Stimulated activated CD8-positive, alpha-beta memory T cell treated with anti-CD3 and anti-CD28 coated beads, Interleukin-12 subunit alpha, Interleukin-12 subunit beta, amount 100 ng/mL, for 1 hour (primary cell): ENCODE measurements at places on chromosomes 5 and 9.

DNA sequence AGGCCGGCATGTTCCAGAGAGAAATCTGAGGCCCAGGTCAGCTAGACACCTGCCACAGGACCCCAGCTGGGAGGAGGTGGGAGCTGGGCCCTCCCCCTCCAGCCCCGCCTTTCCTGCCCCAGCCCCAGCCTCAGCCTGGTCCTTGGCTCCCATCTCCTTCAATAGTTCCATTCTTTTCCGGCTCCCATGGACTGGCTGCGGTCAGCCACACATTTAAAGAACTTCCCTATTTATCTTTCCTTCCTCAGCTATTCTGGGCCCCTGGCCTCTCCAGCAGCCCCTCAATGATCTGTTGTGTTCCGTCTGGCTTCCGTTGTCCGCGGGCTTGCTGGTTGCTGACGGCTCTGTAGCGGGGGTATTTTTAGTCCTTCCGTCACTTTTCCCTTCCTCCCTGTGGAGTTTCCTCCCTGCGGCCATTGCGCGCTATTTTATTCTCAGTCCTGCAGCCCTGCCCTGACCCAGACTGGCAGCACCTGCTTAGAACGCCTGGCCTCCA is 73.8 kb downstream of the AMBP start:
- no peak for DNase-seq

DNA sequence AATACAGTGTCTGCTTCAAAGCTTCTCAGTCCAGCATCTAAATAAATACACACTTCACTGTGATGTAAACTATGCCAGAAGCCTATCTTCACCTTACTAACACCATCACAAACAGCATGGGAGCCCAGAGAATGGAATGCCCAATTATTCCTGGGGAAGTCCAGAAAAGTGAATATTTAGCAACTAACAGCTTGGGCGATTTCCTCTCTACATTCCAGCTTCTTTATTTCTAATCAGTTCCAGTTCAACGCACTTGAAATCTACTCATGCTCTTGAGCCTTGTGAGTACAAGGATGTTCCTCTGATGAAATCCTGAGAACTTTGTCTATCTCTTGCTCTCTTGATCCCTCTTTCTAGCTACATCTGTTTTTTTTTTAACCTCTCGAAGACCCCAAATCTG is 100.4 kb upstream of the C9orf72 start:
- DNase-seq, result no peak

GRCh38 chr5:149859746-149860145 is 84.8 kb downstream of the PDE6A start:
- DNase-seq, result no peak

- no peak for DNase-seq
Measured at GRCh38 chr5:28707706-28708105, 1669.3 kb upstream of the CDH9 start.

DNA sequence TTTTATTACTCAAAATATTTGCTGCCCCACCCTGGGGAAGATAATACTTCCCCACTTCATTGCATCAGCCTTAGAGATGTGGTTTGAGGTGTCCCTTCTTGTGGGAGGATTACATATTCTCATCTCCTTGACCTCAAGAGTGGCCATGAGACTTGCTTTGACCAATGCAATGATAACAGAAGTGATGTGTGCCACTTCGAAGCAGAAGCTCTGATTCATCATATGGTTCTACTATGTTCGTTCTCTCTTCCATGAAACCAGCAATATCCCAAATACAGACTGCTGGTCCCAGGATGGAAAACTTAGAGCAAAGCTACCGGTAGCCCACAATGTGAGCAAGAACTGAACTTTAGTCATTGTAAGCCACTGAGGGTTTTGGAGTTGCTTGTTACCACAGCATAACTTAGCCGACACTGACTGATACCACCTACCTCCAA is 92.0 kb downstream of the THBS4 start:
- no peak for DNase-seq

DNA sequence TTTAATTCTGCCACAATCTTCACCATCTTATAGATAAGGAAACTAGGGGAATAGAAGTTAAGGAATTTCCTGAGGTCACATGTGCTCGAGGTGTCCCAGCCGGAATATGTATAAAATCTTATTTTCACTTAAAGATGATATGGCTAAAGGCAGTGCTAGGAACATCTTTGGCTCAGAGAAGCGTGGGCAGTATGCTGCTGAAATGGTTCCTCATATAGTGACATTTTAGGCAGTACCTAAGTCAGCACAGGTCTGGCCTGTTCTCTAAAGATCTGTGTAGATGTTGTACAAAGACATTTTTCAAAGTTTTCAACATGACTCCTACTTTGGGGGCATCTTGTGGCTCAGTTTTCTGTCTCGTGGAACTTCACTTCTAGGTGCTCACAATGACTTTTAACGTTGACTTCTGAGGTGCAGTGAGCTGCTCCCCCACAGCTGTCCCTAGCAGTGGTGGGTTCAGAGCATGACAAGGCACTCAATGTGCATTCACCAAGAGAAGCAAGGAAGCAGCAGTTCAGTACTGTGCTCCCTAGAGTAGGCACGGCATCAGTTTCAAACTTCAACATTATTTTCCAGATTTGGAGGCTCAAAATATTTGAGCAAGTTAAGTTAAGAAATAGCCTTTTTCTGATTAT is 40.3 kb downstream of the TNFAIP8 start:
- DNase-seq, result no peak

DNA sequence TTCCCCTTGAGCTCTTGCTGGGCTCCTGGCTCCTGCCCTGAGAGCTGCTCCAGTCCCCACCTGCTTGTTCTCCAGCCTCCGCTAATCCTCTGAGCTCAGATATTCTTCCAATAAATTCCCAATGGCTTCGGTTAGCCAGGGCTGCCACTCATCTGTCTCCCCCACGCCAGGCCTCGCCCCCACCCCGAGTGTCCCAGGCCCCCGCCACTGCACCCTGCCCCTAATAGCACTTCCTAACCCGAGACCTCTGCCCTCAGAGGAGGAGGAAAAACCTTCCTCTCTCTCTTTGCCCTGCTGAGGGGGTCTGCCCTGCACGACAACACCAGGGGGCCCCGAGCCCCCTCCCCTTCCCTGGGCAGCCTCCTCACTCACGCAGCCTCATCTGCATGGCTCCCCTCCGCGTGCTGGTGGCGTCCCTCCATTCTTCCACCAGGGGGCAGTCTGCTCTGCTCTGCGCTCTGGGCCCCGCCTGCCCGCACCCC is 5.4 kb upstream of the LCN15 start:
- DNase-seq, result no peak

DNA sequence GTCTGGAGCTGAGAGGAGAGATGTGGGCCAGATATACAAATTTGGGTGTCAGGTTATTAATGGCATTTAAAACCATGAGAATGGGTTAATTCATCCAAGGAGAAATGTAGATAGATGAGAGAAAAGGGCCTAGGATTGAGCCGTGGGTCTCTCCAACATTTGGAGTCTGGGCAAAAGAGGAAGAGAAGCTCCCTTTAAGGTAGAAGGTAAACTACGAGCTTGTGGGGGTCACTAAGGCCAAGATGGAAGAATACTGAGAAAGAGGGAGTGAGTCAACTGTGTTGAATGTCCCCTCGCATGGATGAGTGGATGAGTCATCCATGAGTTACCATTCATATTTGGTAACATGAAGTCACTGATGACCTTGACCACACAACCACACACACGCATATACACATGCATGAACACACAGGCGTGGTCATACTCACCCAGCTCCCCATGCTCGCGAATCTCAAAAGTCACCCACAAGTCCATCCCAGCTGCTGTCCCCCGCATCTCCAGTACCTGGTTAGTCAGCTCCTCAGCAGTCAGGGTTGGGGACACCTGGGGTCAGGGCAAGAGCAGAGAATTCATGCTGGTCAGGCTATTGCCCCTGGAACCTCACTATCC is 6.8 kb upstream of the FCHSD1 start:
- no peak for DNase-seq

DNA sequence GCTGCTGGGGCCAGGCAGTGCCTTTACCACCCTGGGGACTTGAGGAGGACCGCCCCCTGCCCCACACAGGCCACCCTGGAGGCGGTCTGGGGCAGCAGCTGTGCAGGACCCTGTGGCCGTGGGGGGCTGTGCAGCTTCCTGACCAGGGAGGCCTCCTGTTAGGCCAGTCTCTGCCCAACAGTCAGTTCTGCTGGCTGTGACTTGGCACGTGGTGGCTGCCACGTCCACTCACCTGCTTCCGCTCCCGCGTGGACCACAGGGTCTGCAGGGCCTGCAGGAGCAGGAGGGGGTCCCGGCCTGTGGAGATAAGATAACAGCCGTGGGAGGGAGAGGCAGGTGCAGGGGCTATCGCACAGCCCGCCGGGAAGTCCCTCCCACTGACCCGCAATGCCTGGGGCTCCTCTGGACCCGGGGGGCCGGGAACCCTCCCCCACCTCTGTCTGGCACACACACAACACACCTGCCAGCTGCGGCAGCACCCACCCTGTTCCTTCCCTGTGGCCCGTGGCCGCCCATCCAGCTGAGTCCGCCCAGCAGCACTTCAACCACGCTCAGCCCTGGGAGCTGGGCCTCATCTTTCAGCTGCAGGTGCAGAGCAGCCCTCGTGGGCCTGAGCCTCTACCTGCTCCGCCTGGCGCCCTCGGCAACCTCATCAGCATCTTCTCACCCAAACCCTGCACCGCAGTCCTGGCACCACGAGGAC is 39.7 kb downstream of the EXD3 start:
- no peak for DNase-seq

DNA sequence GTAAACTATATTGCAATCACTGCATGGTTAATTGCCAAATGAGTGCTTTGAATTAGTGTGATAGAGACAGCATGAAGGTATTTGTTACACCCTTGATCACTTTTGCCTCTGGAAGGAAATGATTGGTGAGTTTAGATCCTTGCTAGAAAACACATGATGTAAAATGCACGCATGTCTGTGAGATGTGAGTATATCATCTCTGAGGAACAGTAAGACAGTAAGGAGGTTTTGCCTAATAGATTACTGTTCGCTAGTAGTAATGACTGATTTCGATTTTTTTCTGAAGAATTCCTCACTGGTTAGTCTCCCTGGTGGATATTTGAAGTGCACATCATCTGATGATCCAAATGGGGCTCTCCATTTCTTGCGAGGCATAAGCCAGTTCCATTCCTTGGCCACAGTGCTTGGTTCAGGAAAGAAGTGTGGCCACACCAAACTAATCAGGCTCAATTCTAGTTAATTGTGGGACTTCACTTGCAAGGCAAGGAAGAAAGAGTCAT is 156.4 kb upstream of the ADRA1B start:
- no peak for DNase-seq

- DNase-seq, result no peak
Measured at GRCh38 chr9:21428235-21428634, 12.0 kb upstream of the IFNA1 start.

- DNase-seq, result no peak
Measured at GRCh38 chr9:70701163-70701562, 286.7 kb upstream of the KLF9 start.

GRCh38 chr5:10768328-10768899 is 7.4 kb upstream of the DAP start:
- no peak for DNase-seq

DNA sequence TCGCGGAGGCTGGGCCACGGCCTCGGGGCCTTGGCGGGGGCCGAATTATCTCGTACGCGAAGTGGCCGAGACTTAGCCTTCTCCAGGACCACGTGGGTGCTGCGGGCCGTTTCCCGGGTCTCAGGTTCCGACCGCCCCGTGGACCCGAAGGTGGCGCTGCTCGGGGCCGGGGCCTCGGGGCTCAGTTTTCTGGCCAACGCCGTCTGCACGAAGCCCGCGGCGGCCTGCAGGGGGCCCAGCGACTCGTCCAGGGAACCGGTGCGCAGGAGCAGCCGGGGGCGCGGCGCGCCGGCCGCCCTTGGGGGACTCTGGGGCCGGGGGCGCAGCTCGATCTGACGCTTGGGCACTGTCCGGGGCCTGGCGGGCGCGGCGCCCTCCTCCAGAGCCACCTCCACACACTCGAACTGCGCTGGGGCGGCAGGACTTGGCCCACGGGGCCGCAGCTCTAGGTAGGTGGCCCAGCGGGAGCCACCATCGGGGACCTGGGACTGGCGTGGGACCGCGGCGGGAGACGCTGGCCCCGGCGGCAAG is 716 bp downstream of the PROB1 start:
- DNase-seq, result no peak

DNA sequence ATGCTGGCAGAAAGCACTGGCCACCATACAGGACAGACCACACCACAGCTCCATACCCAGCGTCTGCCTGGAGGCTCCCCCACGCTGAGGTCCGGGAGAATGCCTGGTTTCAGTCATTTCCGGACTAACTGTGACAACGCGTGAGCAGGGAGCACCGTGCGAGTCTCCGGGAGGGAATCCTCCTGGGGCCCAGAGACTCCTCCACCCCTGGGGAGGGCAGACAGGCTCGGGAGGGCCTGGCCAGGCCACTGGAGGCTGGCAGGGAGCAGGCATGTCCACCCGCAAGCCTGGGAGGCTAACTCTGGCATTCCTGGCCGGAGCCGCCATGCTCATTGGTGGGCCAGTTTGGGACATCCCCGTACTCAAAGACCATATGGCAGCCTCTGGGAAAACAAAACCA is 6.5 kb downstream of the BRD3OS start:
- DNase-seq, result no peak

- no peak for DNase-seq
Measured at GRCh38 chr5:75387806-75388205, 50.8 kb downstream of the HMGCR start.

DNA sequence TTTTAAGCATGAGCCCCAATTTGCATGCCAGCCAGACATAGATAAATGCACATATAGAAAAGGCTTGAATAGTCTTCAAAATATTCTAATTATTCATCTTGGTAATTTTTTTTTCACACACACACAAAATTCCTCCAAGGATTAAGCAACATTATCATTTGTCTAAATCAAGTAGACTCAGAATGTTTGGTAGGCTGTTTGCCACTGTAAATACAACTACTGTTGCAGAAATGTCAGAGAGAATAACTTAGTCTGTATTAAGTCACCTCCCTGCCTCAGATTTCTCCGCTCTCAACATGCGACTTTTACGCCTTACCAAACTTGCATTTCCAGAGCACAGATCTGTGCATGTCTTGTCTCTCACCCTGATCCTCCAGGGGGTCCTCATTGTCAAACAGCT is 265.6 kb upstream of the C9orf72 start:
- DNase-seq, result no peak

DNA sequence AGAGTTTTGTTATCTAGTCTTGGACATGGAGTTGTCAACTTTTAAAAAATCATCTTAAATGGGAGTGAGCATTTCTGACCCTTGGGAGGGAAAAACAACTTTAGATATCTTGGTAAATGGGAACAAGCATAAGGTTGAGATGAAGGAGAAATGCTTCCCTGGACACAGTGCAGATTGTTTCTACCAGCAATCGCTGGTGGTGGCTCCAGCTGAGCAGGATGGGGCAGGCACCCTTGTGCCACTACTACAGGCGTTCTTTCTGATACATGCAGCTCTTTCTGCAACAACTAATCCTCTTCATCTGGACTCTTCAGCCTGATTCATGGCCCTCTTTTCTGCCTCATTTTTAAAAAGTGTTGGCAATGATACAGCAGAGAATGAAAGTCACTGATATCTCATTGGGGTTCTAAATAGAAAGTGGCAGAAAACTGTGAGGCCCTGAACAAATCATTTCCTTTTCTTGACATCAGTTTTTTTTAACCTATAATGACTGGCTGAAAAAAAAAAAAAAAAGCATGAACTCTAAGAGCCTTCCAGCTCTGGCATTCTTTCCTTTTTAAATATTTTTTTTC is 409.4 kb upstream of the PTGER4 start:
- no peak for DNase-seq
